ENCODE measurements at places on chromosomes 6 and 20. TPM values are rescaled to one million over a fixed set of nuclear protein-coding genes. Genes with fewer than 3 reads are reported as not detected.

DNA sequence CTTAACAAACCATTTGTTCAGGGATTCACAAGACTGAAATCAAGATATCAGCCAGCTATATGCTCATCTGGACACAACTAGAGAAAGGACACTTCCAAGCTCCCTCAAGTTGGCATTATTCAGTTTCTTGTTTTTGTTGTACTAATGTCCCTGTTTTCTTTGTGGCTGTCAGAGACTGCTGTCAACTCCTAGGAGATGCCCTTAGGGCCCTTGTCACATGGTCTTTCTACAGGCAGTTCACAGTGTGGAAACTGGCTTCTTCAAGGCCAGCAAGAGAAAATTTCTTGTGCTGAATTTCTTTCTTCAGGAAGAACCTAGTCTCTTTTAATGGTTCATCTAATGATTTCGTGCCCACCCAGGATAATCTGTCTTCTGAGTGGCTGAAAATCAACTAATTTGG lies 677.2 kb upstream of the MAN1A1 start:
- no peak for DNase-seq

The SLC17A1 gene
- not detected for total RNA-seq

The HLA-DRA gene
- 39.1 TPM for total RNA-seq

The SPEF1 gene
- total RNA-seq, result 0.24 TPM

The CCN5 gene
- total RNA-seq, result not detected
